T-cell (primary cell): ENCODE measurements at places on chromosomes 12 and 14.

- H3K27me3 ChIP-seq, result no peaks in the 10 kb centered on the region
- DNase-seq, result no peak
- H3K36me3 ChIP-seq, result no peaks in the 10 kb centered on the region
- no peak overlapping the region for H3K27ac ChIP-seq
- no peaks in the 10 kb centered on the region for H3K4me1 ChIP-seq
Observed at GRCh38 chr12:76106631-76107030, 22.1 kb upstream of the NAP1L1 start.

- H3K4me3 ChIP-seq, result no peak overlapping the region
- H3K27me3 ChIP-seq, result no peaks in the 10 kb centered on the region
- no peaks in the 10 kb centered on the region for H3K4me1 ChIP-seq
- H3K36me3 ChIP-seq, result no peaks in the 10 kb centered on the region
- DNase-seq, result no peak
Observed at GRCh38 chr14:30193845-30194501, 266.3 kb upstream of the PRKD1 start.

DNA sequence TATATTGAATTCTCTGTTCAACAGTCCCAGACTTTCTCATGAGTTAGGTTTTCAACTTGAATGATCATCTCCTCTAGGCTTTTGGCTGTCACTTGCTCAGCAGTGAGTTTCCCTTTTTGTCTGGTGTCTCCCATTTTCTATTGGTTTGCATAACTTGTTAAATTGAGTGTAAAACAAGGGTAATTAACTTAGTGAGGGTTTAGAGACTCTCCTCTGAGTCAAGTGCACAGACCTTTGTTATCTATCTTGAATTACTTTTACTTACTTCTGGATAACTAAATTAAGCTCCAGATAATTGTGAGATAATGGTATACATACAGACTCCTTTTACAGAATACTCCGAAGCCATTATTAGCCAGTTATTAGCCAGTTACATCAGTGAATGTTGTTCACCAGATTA, 22.0 kb downstream of the MLXIP start:
- H3K4me1 ChIP-seq, result peaks cover 54% of the 10 kb centered on the region
- no peak overlapping the region for H3K4me3 ChIP-seq
- no peaks in the 10 kb centered on the region for H3K27me3 ChIP-seq
- no peak for DNase-seq
- peaks cover 3% of the 10 kb centered on the region for H3K36me3 ChIP-seq

DNA sequence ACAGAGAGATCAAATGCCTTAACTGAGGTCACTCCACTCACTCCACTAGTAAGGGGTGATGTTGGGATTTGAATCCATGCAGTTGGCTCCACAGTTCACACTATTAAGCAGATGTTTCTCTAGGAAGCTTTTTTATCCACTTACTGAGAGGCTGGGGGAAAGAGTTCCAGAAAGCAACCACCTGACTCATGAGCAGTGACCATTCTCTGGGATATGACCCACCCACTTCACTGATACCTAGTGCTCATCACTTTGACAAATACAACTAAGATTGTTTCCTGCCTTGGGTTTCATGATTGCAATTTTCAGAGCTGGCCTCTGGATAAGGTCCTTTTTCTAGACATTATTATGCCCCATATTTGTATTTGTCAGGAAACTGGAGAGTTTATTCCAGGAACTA, 152.1 kb upstream of the PLEKHG7 start:
- no peaks in the 10 kb centered on the region for H3K27me3 ChIP-seq
- no peak overlapping the region for H3K4me3 ChIP-seq
- no peaks in the 10 kb centered on the region for H3K36me3 ChIP-seq
- DNase-seq, result no peak
- H3K27ac ChIP-seq, result no peak overlapping the region

DNA sequence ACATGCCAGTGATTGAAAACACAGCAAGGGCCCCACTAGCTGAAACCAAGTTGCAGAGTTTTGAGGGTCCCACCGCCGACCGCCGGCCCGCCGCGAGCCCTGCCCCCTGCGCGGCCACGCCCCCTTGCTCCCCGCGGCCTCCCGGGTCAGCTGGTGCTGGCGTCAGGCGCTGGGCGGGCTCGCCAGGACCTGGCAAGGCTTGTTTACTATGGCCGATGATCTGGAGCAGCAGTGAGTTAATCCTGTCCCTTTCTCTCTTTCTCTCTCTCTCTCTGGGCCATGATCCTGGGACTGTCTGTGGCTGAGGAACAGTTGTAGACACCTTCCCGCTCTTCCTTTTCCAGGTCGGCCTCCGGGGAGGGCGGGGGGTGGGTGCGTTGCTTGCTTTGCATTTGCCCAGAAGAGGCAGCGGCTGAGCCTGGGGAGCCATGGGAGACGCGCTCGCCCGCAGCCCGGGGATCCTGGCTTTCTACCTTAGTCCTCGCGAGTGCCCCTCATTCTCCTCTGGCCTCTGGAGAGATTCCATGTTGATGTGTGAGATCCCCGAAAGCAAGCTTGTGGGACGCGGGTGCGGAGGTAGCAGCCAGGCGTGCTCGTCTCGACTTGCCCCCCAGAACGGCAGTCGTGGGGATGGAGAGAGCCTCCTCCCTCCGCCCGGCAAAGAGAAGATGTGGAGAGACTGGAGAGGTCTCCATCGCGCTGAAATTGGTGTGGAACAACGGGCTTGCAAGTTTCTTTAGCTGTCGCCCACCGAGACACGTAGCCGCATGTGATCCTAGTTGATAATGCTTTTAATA, at the start of gene ABHD4:
ABHD4 (plus strand) TSS at position 202 of the 797 bp plus-strand sequence; CDS start at position 209, 7 bp downstream.
- H3K4me3 ChIP-seq, result peak within 1 kb of the TSS; percentile 85
- peak within 1 kb of the TSS; percentile 17 for H3K27ac ChIP-seq
- peak; percentile 20 for DNase-seq
- peaks cover 3% of the 10 kb centered on the region for H3K4me1 ChIP-seq

- H3K36me3 ChIP-seq, result no peaks in the 10 kb centered on the region
- H3K4me1 ChIP-seq, result peaks cover 62% of the 10 kb centered on the region
- H3K4me3 ChIP-seq, result peak overlapping the region; percentile 69
Observed at GRCh38 chr12:49089821-49090773, 4.5 kb downstream of the DHH start.

DNA sequence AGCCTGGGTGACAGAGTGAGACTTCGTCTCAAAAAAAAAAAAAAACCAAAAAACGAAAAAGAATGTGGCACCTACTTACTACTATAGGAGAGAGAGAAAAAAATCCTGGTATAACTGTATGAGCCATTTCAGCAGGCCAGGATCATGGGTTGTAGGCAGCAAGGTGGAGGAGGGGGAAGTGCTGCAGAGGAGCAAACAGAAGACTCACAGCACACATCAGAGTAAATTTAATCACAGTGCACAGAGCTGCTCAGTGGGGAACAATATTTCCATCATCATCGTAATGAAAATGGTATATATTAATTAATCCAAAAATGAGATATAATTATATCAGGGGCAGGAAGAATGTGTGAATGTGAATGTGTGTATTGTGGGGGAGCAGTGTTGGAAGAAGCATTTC, 175.8 kb downstream of the SLC2A13 start:
- no peak overlapping the region for H3K4me3 ChIP-seq
- no peak for DNase-seq
- H3K4me1 ChIP-seq, result no peaks in the 10 kb centered on the region
- H3K27ac ChIP-seq, result no peak overlapping the region

- no peaks in the 10 kb centered on the region for H3K4me1 ChIP-seq
- H3K27me3 ChIP-seq, result no peaks in the 10 kb centered on the region
- no peaks in the 10 kb centered on the region for H3K36me3 ChIP-seq
- no peak overlapping the region for H3K4me3 ChIP-seq
- DNase-seq, result no peak
- no peak overlapping the region for H3K27ac ChIP-seq
Observed at GRCh38 chr14:34025325-34026017, 74.6 kb upstream of the EGLN3 start.

DNA sequence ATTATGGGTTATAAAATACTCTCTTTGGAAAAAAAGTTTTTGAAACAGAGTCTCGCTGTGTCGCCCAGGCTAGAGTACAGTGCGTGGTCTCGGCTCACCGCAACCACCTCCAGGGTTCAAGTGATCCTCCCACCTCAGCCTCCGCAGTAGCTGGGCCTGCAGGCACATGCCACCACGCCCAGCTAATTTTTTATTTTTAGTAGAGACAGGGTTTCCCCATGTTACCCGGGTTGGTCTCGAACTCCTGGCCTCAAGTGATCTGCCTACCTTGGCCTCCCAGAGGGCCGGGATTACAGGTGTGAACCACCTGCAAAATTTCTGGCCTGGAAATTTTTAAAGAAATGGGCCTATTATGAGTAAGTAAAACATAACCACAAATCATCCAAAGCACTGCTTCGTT, 3.8 kb downstream of the USP15 start:
- H3K36me3 ChIP-seq, result no peaks in the 10 kb centered on the region
- no peak for DNase-seq
- H3K27ac ChIP-seq, result peak overlapping the region; percentile 60
- no peaks in the 10 kb centered on the region for H3K27me3 ChIP-seq
- H3K4me1 ChIP-seq, result peaks cover 62% of the 10 kb centered on the region
- H3K4me3 ChIP-seq, result peak overlapping the region; percentile 27

DNA sequence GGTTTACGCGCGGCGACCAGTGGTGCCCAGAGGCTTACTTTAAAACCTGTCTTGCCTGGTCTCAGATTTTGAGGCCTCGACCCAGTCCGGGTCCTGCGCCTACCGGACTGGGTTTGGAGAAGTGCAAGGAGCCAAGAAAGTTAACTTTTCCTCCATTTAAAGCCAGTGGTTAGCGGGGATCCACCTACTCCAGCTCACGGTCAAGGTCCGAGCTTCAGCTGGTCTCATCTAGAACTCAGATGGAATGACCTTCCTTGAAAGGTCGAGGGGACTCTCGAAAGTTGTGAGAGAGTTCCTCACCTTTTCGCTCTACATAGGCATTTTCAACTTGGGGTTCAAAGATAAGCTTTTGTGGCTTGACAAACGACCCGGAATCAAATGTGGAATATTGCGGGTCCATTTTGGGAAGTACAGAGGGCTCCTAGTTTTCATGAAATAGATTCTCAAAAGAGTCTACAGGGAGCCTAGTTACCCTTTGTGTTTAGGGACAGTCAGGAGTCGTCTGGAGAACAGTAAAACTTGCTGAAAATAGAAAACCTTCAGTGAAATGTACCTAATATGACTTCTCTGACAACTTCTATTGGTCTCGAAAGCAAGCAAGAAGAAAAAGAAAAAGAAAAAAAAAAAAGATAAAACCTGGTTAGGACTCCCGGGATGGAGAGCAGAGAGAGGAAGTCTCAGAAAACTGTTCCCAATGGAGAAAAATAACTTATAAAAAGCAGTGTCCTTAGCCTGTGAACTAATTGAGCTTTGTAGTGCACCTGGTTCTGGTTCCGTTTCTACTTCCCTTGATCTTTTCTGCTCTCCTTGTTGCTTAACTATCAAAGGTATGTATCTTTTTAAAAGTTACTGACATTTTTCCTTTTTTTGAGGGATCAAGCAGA, 1.4 kb downstream of the KCNMB4 start:
- DNase-seq, result no peak
- peak overlapping the region; percentile 90 for H3K4me3 ChIP-seq
- H3K4me1 ChIP-seq, result peaks cover 16% of the 10 kb centered on the region
- peaks cover 14% of the 10 kb centered on the region for H3K27me3 ChIP-seq
- no peak overlapping the region for H3K27ac ChIP-seq

GRCh38 chr12:123271001-123271668, 521 bp downstream of the CDK2AP1 start:
- no peaks in the 10 kb centered on the region for H3K36me3 ChIP-seq
- H3K4me3 ChIP-seq, result peak overlapping the region; percentile 58
- no peak overlapping the region for H3K27ac ChIP-seq
- peaks cover 39% of the 10 kb centered on the region for H3K4me1 ChIP-seq
- peaks cover 5% of the 10 kb centered on the region for H3K27me3 ChIP-seq

- H3K27ac ChIP-seq, result no peak overlapping the region
- peaks cover 11% of the 10 kb centered on the region for H3K4me1 ChIP-seq
- no peaks in the 10 kb centered on the region for H3K27me3 ChIP-seq
- H3K4me3 ChIP-seq, result no peak overlapping the region
- no peaks in the 10 kb centered on the region for H3K36me3 ChIP-seq
Observed at GRCh38 chr14:101115652-101116051, 212.1 kb upstream of the RTL1 start.

DNA sequence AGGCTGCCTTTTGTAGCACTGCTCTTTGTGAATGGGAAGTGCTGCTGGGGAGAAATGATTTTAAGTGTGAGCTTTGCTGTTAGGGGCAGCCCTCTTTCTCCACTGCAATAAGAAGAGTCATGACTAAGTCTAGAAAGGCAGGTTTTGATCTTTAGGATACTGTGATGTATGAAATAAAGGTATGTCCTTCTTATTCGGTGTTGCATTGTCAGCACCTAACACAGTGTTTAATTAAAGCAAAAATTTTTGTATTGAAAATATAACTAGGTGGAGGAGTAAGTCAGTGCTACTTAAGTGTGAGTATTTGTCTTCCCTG, 81.5 kb downstream of the ETV6 start:
- H3K4me3 ChIP-seq, result peak overlapping the region; percentile 15
- no peaks in the 10 kb centered on the region for H3K36me3 ChIP-seq
- DNase-seq, result no peak
- H3K27me3 ChIP-seq, result no peaks in the 10 kb centered on the region
- H3K27ac ChIP-seq, result peak overlapping the region; percentile 35
- H3K4me1 ChIP-seq, result peaks cover 34% of the 10 kb centered on the region

- H3K4me3 ChIP-seq, result no peak overlapping the region
- H3K27me3 ChIP-seq, result peaks cover 14% of the 10 kb centered on the region
- H3K27ac ChIP-seq, result no peak overlapping the region
- no peak for DNase-seq
- H3K36me3 ChIP-seq, result no peaks in the 10 kb centered on the region
Observed at GRCh38 chr14:94304243-94304642, 11.2 kb upstream of the SERPINA10 start.

DNA sequence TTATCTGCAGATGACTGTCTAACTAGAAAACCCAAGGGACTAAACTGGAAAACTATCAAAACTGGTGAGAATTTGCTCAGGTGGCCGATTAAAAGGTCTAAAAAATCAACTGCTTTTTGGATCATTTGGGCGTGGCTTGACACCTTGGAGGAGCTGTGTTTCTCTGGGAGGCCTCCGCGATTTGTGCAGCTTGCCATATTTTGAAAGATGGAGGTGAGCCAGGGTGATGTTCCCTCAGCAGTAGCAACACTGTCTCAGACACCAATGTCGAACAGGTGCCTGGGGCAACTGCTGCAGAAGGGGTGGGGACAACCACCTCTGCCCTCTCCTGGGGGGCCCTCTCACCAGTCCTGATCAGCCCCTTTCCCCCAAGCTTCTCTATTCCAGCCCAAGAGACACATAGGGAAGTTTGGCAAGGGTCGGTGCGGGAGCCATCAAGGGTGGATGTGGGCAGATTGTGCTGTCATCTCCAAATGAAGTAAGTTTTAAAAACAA, 3.8 kb downstream of the CCDC177 start:
- H3K27ac ChIP-seq, result no peak overlapping the region
- no peak overlapping the region for H3K4me3 ChIP-seq
- DNase-seq, result no peak
- H3K4me1 ChIP-seq, result peaks cover 27% of the 10 kb centered on the region

DNA sequence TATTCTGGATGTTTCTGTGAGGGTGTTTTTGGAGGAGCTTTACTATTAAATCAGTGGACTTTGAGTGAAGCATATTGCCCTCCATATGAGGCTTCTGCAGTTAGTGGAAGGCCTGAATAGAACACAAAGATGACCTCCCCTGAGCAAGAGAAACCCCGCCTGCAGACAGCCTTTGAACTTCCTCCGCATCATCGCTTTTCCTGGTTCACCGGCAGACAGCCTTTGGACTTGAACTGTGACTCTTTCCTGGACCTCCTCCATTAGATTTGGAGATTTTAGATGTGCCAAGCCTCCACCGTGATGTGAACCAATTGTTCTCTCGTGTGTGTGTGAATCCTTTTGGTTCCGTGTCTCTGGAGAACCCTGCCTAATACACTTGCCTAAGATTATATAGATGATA, 208.4 kb downstream of the EFCAB11 start:
- no peaks in the 10 kb centered on the region for H3K36me3 ChIP-seq
- H3K4me1 ChIP-seq, result peaks cover 4% of the 10 kb centered on the region
- H3K27me3 ChIP-seq, result no peaks in the 10 kb centered on the region
- no peak for DNase-seq

GRCh38 chr14:75984674-75985073, 889 bp upstream of the IFT43 start:
- H3K36me3 ChIP-seq, result no peaks in the 10 kb centered on the region
- H3K27me3 ChIP-seq, result no peaks in the 10 kb centered on the region
- no peak overlapping the region for H3K27ac ChIP-seq
- no peak overlapping the region for H3K4me3 ChIP-seq
